ENCODE measurements at places on chromosomes 7 and 10.

- no peak for DNase-seq
Observed at GRCh38 chr7:47039089-47039648, 542.7 kb downstream of the TNS3 start.

- no peak for DNase-seq
Observed at GRCh38 chr7:68267486-68267885, 1270.9 kb downstream of the TYW1 start.

DNA sequence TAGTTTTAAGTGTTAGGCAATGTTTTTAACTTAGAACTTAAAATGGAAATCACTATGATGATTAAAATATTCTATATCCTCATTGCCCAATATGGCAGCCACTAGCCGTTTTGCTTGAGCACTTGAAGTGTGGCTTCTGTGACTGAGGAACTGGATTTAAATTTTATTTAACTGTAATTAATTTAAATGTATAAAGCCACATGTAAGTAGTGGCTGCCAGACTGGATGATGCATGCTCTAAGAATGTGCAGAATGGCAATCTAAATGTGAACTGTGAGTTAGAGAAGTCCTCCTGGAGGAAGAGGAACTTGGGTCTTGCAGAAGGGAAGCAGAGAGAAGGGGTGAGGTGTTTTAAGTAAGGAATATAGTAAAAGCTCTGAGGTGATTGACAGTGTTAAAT, 451.4 kb downstream of the SUGCT start:
- no peak for DNase-seq

- no peak for DNase-seq
Observed at GRCh38 chr10:70558295-70558694, 44.2 kb downstream of the PRF1 start.

DNA sequence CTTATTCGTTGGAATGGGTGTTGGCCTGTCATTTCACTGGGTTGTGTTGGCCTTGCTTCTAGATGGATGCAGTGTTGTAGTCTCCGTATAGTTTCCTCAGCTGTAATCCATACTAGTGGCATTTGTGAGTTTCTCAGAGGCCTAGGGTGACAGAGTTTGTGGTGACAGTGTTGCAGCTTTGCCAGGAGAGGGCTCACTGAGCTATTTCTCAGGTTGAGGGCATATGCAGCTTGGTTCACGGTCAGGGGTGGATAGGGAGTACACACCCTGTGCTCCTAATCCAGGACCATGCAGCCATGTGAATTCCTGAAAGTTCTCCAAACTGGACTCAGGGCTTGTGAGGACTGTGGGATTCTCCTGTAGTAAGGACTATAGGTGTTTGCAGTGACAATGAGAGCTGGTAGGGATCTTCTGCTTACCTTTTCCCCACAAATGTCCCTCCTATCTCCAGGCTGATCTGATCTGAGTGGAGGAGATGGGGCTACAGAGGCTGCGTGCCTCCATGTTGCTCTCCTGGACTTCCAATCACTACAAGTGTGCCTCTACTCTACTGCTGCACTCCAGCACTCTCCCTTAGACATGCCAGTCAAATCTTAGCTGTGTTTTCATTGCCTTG, 229.0 kb downstream of the STK31 start:
- DNase-seq: no peak

DNA sequence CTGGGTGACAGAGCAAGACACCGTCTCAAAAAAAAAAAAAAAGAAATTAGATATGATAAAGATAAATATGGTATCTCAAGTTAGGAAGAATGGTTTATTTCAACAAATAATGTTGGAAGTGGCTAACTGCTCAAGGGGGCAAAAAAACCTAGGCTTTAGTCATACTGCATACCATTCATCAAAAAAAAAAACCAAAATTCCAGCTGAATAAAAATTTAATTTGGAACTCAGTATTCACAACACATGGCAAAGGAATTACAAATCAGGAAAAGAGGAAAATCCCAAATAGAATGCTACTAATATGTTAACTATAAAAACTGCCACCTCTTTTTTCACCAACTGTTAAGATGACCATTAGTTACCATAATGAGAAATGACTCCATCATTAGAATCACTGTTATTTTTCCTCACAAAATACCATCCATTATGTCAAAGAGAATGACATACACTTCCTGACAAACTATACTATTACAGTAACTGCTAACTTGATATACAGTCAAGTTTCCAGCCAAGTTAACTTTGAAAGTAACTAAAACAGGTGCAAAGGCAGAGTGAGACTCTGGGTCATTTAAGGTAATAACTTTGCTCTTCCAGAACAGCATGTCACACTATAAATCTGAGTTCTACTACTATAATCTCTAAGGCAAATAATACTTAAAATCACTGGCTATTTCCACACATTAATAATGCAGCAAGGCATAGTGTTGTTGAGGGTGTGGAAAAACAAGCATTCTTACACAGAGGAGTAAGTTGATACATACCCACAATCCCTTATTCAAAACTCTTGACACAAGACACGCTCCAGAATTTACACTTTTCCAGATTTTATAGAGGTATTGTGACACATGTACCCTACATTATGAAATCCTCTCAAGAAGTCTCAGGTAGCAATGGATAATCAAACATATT, 10.2 kb downstream of the KBTBD2 start:
- DNase-seq: no peak

GRCh38 chr10:31134311-31134952, 102.8 kb upstream of the ZNF438 start:
- peak; percentile 28 for DNase-seq

- DNase-seq: no peak
Observed at GRCh38 chr10:92208736-92209135, 82.1 kb downstream of the CPEB3 start.

DNA sequence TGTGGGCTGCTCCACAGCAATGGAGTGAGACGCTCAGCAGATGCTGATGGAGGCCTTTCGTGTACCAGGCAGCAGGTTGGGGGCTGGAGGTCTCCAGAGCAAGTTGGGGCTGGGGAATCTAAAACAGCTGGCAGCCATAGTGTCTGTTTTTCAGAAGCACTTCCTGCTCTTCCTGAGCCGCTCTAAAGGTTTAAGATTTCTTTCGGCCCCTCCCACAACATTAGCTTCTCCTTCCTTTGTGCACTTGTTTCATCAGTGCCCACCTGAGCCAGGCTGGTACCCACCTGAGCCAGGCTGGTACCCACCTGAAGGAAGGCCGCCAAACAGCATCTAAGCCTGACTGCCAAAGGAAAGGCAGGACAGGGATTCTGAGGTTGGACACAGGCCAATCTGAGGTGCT, 18.4 kb upstream of the WAPL start:
- DNase-seq: no peak

GRCh38 chr7:108211382-108212201, 81.4 kb upstream of the LAMB4 start:
- DNase-seq: peak; percentile 19

DNA sequence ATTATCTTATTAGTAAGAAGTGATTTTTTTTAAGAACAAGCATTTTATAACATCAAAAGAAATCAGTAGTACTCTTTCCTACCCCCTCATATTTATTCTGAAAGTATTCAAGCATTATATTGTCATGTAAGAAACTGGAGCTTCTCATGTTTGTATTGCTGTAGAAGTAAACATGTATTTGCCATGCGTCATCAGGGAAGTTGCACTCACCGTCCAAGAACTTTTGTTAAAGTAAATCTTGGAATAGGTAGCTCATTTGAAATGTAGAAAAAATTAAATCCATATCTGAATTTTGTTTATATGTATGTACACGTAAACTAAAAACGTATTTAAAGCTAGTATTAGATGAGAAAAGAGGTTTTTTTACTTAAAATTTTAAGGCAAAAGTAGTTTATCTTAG, 96.8 kb downstream of the PTEN start:
- DNase-seq: no peak

DNA sequence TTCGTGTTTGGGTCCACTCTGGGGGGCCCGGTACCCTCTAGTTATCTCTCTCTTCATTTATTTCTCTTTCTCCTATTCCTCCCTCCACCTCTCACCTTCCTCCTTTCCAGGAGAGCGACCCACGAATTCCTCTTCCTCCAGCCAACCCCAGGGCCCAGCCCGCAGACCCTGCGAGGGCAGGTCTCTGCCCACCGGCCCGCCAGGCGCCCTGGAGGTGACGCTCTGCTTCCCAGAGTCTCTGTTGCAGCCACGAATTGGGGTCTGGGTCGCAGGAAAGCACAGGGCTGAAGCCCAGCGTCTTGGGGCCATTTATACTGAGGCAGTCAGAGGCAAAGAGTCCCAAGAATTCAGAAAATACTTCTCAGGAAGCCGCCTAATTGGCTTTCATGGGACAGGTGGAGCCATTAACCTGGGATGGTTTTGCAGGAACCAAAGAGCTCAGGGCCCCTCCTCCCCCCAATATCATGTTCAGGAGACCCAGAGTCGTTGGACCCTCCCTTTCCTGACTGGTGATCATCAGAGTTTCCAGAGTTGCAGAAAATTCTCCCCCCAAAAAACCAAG, 2.7 kb upstream of the EN2 start:
- DNase-seq: no peak

DNA sequence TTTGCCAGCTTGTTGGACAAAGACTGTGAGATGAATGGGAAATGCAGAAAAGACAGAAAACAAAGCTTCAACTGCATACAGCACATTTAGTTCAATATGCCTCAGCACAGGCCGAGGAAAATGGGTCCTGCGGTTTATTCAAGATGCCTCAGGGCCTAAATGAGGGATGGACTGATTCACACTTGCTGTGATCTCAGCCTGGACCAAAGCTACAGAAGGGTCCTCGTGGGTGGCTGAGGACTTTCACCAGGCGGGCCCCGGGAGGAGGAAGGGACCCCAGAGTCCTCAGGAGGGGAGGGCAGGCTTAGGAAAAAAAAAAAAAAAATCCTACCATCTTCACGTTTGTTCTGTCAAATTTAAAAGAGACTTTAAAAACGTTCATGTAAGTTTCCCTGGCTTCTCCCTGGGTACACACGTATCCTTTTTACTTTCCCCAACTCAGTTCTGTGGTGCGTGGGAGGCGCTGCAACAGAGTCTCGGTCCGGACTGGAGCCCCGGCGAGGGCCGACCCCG, 624 bp upstream of the ZNF783 start:
- no peak for DNase-seq

- no peak for DNase-seq
Observed at GRCh38 chr10:70120417-70120816, 12.2 kb downstream of the AIFM2 start.

- DNase-seq: peak; percentile 31
Observed at GRCh38 chr7:36986948-36987724, 262.8 kb upstream of the AOAH start.

- no peak for DNase-seq
Observed at GRCh38 chr10:26327811-26328210, 110.3 kb upstream of the APBB1IP start.

GRCh38 chr7:122520971-122521555, 177.9 kb downstream of the RNF133 start:
- DNase-seq: peak; percentile 36

- DNase-seq: no peak
Observed at GRCh38 chr10:131077724-131078123, 233.8 kb downstream of the TCERG1L start.

GRCh38 chr7:6385110-6385781, 62.5 kb downstream of the DAGLB start:
- no peak for DNase-seq

GRCh38 chr10:80500572-80501380, 36.9 kb upstream of the SH2D4B start:
- no peak for DNase-seq

DNA sequence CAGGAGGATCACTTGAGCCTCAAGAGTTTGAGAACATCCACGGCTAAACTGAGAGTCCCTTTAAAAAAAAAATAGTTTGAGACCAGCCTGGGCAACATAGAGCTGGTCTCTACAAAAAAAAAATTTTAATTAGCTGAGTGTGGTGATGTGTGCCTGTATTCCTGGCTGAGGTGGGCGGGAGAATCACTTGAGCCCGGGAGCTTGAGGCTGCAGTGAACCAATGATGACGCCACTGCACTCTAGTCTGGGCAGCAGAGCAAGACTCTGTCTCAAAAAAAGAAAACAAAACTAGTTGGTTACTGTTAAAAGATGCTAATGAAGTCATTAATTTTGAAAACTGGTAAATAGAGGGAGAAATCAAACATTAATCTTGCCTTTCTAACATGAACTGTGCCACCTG, 76.4 kb downstream of the MMRN2 start:
- DNase-seq: no peak

DNA sequence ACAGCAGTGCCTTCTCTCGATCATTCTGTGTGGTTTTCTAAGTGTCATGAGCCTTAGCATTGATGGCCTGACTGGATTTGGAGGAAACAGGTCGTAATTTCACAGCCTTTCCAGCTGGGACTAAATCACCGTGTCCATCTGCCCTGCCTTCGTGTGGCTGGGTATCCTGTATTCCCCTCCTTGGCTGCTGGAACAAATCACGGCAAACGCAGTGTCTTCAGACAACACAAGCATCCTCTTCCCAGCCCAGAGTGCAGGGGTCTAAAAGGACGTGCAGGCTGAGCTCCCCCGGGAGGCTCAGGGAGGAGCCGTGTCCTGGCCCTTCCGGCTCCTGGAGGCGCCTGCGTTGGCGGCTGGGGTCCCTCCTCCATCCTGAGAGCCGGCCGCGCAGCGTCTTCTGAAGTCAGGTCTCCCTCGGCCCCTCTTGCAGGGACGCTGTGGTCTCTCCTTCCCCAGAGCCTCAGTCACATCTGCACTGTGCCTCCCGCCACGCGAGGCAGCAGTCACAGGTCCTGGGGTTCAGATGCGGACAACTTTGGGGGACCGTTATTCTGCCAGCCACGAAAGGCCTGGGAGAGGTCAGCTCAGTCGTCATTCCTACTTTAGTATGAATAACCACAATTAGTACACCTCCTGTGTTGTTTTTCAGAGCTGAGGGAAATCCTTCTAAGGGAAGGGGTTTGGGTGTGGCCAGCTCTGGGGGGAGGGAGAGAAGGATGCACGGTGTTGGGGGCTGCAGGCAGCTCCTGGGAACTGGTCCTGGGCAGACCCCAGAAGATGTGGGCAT, 41.1 kb downstream of the FAM20C start:
- no peak for DNase-seq

DNA sequence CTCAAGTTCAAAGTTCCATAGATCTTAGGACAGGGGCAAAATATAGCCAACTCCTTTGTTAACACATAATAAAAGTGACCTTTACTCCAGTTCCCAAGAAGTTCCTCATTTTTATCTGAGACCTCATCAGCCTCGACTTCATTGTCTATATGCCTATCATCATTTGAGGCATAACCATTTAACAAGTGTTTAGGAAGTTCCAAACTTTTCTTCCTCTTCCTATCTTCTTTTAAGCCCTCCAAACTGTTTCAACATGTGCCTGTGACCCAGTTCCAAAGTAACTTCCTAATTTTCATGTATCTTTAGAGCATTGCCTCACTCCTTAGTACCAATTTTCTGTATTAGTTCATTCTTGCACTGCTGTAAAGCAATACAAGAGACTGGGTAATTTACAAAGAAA, 569.1 kb downstream of the ANKRD7 start:
- no peak for DNase-seq

- no peak for DNase-seq
Observed at GRCh38 chr7:106715730-106716129, 54.8 kb upstream of the CCDC71L start.

- DNase-seq: peak; percentile 31
Observed at GRCh38 chr10:133261726-133262325, 14.8 kb downstream of the ADAM8 start.

GRCh38 chr10:26730552-26730951, 33.1 kb downstream of the PDSS1 start:
- no peak for DNase-seq

- DNase-seq: peak; percentile 16
Observed at GRCh38 chr7:148503900-148504487, 86.6 kb upstream of the C7orf33 start.

- DNase-seq: no peak
Observed at GRCh38 chr10:11175823-11176243, 158.2 kb downstream of the CELF2 start.

GRCh38 chr7:139423091-139423490, 60.4 kb downstream of the KLRG2 start:
- no peak for DNase-seq

Data from NCI-H1105 (cell line).